ENCODE measurements at places on chromosomes 3 and 15.

DNA sequence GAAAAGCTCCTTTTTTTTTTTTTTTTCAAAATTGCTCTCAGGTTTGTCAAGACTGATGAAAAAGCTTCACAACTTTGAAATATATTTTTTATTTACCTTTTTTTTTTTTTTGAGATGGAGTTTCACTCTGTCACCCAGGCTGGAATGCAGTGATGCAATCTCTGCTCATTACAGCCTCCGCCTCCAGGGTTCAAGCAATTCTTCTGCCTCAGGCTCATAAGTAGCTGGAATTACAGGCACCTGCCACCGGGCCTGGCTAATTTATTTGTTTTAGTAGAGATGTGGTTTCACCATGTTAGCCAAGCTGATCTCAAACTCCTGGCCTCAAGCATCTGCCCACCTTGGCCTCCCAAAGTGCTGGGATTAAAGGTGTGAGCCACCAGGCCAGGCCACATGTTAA, 1515.0 kb downstream of the OTOL1 start:
- DNase-seq = no peak

DNA sequence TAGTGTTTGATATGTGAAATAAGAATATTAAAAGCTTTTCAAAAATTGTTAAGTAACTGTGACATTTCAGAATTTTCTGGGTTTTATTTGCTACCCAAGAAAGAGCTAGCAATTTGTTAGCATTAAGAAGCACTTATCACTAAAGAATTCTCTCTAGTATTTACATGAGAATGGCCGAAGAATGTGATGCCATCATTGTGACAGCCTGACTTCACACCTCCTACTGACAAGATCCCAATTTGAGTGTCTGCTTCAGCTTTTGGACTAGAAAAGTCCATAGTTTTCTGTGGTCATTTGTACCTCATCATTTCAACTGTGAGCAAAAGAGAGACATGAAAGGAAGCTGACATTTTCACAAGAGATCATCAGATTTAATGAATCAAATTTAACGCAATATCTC, 548.1 kb upstream of the AGTR1 start:
- no peak for DNase-seq

- no peak for DNase-seq
Observed at GRCh38 chr3:106048946-106049481, 180.2 kb upstream of the CBLB start.

- DNase-seq = no peak
Observed at GRCh38 chr3:120793601-120794000, 51.1 kb downstream of the GTF2E1 start.

GRCh38 chr3:177262396-177262795, 65.1 kb upstream of the TBL1XR1 start:
- DNase-seq = no peak

- DNase-seq = no peak
Observed at GRCh38 chr3:160697637-160698380, 20.8 kb downstream of the ARL14 start.

GRCh38 chr3:13656584-13657301, 107.8 kb downstream of the FBLN2 start:
- DNase-seq = no peak

DNA sequence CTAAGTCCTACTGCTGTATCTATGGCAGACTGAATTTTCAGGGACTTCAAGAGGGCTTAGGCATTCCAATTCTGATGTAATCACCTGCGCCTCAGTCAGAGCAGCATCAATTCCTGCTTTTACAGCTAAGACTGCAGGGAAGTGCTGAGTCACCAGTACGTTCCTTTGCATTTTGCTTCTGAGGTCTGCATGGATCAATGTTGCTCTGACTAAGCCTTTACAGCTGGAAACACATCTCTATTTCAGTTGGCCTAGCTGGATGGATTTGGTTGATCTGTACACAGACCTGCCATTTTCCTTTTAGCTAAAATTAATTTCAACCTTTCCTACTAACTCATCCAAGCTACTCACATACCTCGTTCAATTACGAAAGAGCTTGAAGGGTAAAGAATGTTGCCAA, 51.3 kb downstream of the ETV5 start:
- no peak for DNase-seq
